Neuronal stem cell (in vitro differentiated cells): ENCODE measurements at places on chromosomes 11 and 22.

GRCh38 chr11:101346591-101346990 is 217.0 kb upstream of the PGR start:
- DNase-seq = no peak

- DNase-seq = no peak
These were observed 22.6 kb downstream of the EXPH5 start for GRCh38 chr11:108571001-108571400.

DNA sequence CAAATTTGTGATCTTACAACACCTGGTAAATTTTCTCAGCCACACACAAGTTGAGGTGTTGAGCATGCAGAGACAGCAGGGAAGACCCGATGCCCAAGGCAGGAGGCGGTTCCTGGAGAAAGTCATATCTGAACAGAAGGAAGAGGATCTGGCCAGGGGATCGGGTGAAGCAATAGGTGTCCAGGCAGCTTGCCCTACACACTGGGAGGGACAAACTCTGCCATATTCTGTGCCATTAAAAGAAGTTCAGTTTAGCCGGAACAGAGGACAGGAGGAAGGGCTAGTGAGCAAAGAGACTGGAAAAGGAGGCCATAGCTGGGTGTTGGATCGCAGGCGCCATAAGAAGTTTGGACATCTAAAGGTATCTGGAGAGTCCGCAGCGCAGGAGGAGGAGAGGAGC is 76.5 kb downstream of the TMPRSS5 start:
- DNase-seq = no peak

- DNase-seq = no peak
These were observed 102.4 kb upstream of the MTMR2 start for GRCh38 chr11:96026310-96026709.
